ENCODE measurements at places on chromosomes 5 and 9. TPM values are rescaled to one million over a fixed set of nuclear protein-coding genes. Genes with fewer than 3 reads are reported as not detected.

The PURA gene
- 5.7 TPM for total RNA-seq

The CDH10 gene
- total RNA-seq: 0.30 TPM

The TMEM174 gene
- not detected for total RNA-seq

The SPINK1 gene
- total RNA-seq: not detected

The TPM2 gene
- total RNA-seq: 578 TPM

The FCN2 gene
- not detected for total RNA-seq

The PTGS1 gene
- total RNA-seq: 0.82 TPM
